Activated CD8-positive, alpha-beta T cell treated with anti-CD3 and anti-CD28 coated beads, Interleukin-2, amount 10 ng/mL, durations not matched to agents 7 days and 5 days (primary cell): ENCODE measurements at places on chromosomes 1 and 21. TPM values are rescaled to one million over a fixed set of nuclear protein-coding genes. Genes with fewer than 3 reads are reported as not detected.

- H3K36me3 ChIP-seq = no peaks in the 10 kb centered on the region
- H3K4me3 ChIP-seq = no peak overlapping the region
- no peak for DNase-seq
These were observed 183.3 kb downstream of the AK5 start for GRCh38 chr1:77465139-77465538.

- H3K4me3 ChIP-seq = no peak overlapping the region
- DNase-seq = no peak
- H3K36me3 ChIP-seq = no peaks in the 10 kb centered on the region
- no peak overlapping the region for H3K27ac ChIP-seq
- H3K4me1 ChIP-seq = peaks cover 5% of the 10 kb centered on the region
These were observed 164.4 kb downstream of the ZNF281 start for GRCh38 chr1:200245473-200245872.

- no peak overlapping the region for H3K27ac ChIP-seq
- H3K4me3 ChIP-seq = no peak overlapping the region
- H3K4me1 ChIP-seq = peaks cover 2% of the 10 kb centered on the region
- H3K36me3 ChIP-seq = peaks cover 55% of the 10 kb centered on the region
- H3K27me3 ChIP-seq = no peaks in the 10 kb centered on the region
- no peak for DNase-seq
These were observed 21.1 kb downstream of the TTC13 start for GRCh38 chr1:230957580-230957989.

DNA sequence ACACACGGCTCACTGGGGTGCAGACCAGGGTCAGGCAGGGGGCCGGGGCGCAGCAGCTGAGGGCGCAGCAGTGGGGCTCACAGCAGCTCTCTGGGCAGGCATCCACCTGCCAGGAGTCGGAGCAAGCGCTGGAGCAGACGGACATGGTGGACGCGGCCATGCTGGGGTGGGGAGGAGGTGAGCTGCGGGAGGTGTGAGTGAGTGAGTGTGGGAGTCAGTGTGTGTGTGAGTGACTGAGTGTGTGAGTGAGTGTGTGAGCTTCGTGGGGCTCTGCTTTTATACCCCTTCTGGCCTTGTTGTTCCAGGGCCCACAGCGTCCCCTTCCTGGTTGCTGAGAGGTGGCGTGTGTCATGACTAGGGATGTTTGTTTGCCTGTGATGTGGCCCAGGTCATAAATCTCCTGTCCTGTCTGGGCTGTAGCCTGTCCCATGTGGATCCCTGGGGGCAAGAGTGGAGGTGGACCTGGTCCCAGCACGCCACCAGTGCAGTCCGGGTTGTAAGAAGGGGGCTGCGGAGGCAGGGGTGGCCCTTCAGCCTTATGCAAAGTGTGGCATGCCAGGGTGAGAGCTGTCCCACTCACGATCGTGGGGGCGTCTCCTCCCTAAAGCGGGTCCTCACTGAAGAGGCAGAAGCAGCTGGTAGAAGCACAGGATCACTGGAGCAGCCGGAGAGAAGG lies at the start of gene KRTAP10-1:
KRTAP10-1 (minus strand) TSS at position 205 of the 676 bp plus-strand sequence; CDS start at position 160, 45 bp downstream.
- H3K36me3 ChIP-seq = no peaks in the 10 kb centered on the region
- H3K4me3 ChIP-seq = no peak within 1 kb of the TSS
- no peaks in the 10 kb centered on the region for H3K27me3 ChIP-seq
- no peak within 1 kb of the TSS for H3K27ac ChIP-seq
- DNase-seq = peak; percentile 12

- no peak for DNase-seq
- H3K27me3 ChIP-seq = no peaks in the 10 kb centered on the region
- no peak overlapping the region for H3K27ac ChIP-seq
These were observed 153.3 kb upstream of the VAMP3 start for GRCh38 chr1:7617826-7618225.

GRCh38 chr21:21612466-21612865 lies 614.3 kb downstream of the NCAM2 start:
- no peak overlapping the region for H3K27ac ChIP-seq
- no peaks in the 10 kb centered on the region for H3K4me1 ChIP-seq
- H3K36me3 ChIP-seq = no peaks in the 10 kb centered on the region
- no peak overlapping the region for H3K4me3 ChIP-seq
- H3K27me3 ChIP-seq = no peaks in the 10 kb centered on the region

DNA sequence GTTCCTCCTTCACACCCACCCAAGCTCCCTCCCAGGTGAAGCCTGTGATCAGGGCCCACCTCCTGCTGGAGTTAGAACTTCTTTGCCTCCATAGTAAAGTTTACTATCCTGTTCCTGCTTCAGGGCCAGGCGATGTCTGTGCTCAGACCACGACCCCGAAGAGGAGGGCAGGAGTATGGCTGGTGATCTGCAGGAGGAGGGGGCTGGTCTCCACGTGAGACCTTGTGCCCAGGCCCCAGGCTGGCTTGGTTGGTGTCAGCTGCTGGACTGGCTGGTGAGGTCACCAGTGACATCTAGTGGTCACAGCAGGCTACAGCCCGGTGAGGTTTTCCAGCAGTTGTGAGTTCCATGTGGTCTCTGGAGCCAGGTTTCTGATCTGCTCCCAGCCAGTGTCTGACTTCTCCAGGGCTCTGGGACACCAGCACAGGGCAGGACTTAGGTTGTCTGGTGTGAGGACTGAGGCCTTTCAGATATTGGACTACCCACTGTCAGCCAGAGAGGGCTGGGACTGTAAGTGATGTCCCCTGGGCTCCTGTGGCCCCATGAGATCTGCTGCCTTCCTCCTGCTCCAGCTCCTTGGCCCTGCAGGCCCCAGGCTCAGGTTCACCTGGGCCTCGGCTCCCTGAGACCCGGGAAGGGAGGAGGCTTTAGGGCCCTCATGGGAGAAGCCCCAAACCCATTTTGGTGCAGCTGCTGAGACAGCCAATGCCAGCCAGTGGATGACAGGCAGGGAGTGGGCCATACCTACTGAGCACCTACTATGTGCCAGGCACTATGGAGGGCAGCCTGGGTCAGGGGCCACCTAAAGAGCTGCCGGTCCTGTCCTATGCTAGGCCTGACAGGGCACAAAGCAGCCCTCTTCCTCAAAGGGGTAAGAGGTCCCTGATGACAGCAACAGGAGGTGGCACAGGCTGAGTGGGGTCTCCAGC lies 6.0 kb upstream of the UBL4B start:
- DNase-seq = peak; percentile 70
- H3K4me1 ChIP-seq = no peaks in the 10 kb centered on the region
- H3K27ac ChIP-seq = no peak overlapping the region
- no peaks in the 10 kb centered on the region for H3K36me3 ChIP-seq
- H3K4me3 ChIP-seq = no peak overlapping the region
- peaks cover 8% of the 10 kb centered on the region for H3K27me3 ChIP-seq

DNA sequence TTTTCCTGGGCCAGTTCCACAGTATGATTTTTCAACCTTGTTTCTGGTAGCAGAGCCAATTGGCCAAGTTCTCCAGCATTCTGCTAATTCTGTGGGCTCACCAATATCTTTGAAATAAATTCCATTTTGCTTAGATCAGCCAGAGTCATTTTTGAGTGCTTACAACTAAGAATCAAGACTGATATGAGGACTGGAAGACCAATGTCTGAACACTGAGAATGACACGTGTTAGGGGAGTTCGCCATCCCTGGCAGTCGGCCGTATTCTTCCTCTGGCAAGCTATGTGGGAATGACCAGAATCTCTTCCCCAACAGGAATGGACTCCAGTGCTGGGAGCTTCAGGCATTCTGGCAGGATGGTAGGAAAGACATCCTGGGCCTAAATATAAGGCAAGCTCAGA lies 4.9 kb upstream of the TENT5C start:
- peaks cover 12% of the 10 kb centered on the region for H3K4me1 ChIP-seq
- peaks cover 22% of the 10 kb centered on the region for H3K27me3 ChIP-seq
- DNase-seq = no peak
- H3K36me3 ChIP-seq = no peaks in the 10 kb centered on the region
- H3K4me3 ChIP-seq = no peak overlapping the region

DNA sequence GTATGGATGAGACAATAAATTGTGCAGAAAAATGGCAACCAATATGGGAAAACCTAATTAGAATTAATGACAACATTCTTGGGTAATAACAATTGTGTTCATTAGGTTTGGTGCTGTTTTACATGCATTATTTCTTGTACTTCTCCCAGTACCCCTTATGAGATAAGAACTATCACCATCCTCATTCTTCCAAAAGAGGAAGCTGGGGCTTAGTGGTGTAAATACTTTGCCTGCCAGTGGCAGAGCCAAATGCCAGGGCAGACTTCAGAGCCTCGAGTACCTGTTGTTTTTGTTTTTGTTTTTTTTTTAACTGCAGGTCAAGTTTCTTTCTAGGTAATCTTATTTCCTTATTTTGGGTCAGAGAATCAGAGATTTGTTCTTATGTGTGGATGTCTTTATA lies 206.4 kb downstream of the RHOU start:
- H3K36me3 ChIP-seq = no peaks in the 10 kb centered on the region
- H3K27me3 ChIP-seq = no peaks in the 10 kb centered on the region
- H3K27ac ChIP-seq = no peak overlapping the region
- DNase-seq = no peak
- H3K4me3 ChIP-seq = no peak overlapping the region

- H3K27ac ChIP-seq = no peak overlapping the region
- H3K27me3 ChIP-seq = peaks cover 6% of the 10 kb centered on the region
- DNase-seq = no peak
- H3K4me3 ChIP-seq = no peak overlapping the region
- H3K36me3 ChIP-seq = no peaks in the 10 kb centered on the region
- peaks cover 21% of the 10 kb centered on the region for H3K4me1 ChIP-seq
These were observed 43.0 kb downstream of the UBE2U start for GRCh38 chr1:64246294-64246917.

The KRTAP21-2 gene
- total RNA-seq = not detected

DNA sequence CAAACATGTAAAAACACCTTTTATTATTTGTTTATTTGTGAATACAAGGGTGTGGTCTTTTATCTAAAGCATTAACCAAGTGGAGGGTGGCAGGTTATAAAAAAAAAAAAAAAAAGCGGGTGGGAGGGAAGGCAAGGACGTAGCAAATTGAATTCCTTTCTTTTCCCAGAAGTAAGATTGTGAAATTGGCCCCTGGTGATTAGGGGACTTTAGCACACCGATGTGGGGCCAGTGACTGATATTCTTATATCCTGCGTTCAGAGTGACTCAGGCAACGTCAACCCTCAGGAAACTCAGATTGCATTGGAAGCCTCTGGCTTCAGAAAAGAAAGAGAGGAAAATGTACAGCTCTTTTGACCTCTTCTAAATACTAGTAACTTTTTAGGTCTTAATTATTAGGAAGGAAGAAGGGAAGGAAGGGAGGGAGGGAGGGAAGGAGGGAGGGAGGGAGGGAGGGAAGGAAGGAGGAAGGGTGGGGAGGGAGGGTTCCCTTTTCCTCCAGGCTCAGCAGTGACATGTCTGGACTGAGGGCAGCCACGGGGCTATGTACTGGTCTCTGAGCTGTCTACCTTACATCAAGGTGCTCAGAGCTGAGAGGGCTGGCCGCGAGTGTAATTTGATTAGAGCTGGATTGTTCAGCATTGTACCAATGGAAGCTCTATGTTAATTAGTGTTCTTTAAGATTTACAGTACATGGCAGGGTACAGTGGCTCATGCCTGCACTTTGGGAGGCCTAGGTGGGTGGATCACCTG lies 30.2 kb downstream of the EVA1C start:
- no peak overlapping the region for H3K27ac ChIP-seq
- no peaks in the 10 kb centered on the region for H3K4me1 ChIP-seq
- no peak for DNase-seq
- peaks cover 5% of the 10 kb centered on the region for H3K36me3 ChIP-seq

The FCGR3B gene
- not detected for total RNA-seq

GRCh38 chr1:163440090-163440489 lies 118.3 kb downstream of the NUF2 start:
- H3K36me3 ChIP-seq = no peaks in the 10 kb centered on the region
- H3K4me1 ChIP-seq = no peaks in the 10 kb centered on the region

The OR6N1 gene
- total RNA-seq = not detected

- H3K4me1 ChIP-seq = peaks cover 2% of the 10 kb centered on the region
- no peak for DNase-seq
- H3K4me3 ChIP-seq = no peak overlapping the region
- no peaks in the 10 kb centered on the region for H3K36me3 ChIP-seq
- no peak overlapping the region for H3K27ac ChIP-seq
- H3K27me3 ChIP-seq = no peaks in the 10 kb centered on the region
These were observed 287.5 kb downstream of the SMYD3 start for GRCh38 chr1:246219508-246220030.

GRCh38 chr1:110005971-110006370 lies 21.4 kb downstream of the AHCYL1 start:
- H3K4me1 ChIP-seq = peaks cover 17% of the 10 kb centered on the region
- H3K4me3 ChIP-seq = no peak overlapping the region
- H3K27ac ChIP-seq = no peak overlapping the region
- DNase-seq = no peak
- no peaks in the 10 kb centered on the region for H3K27me3 ChIP-seq

DNA sequence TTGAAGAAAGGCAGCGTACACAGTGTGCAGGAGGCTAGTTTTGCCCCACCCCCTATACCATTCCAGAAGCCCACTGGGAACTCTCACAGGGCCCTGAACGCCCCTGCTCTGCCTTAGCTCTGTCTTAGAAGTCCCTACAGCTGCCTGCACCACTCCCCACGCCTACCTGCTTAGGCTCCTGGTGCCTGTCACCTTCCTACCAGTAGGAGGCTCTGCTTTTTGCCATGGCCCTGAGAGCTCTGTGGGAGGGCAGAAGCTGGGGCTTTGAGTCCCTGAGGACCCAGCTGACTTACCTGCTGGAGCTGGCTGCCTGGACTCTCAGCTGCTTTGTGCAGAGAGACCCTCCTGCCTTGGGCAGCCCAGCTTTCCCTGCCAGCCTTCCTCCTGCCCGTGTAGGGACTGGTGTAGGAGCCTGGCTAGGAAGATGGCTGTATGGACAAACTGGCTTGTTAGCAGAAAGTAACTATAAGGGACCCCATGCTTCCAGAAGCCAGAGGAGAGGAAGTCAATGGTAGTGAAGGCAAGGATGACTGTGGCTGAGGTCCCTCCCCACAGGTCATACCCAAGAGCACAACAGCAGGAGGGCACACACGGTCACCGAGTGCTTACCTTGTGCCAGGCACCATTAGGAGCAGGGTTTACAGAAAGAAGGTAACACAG lies 9.8 kb upstream of the CELSR2 start:
- H3K27me3 ChIP-seq = peaks cover 12% of the 10 kb centered on the region
- peak; percentile 44 for DNase-seq
- no peak overlapping the region for H3K27ac ChIP-seq
- peaks cover 37% of the 10 kb centered on the region for H3K36me3 ChIP-seq
- peaks cover 15% of the 10 kb centered on the region for H3K4me1 ChIP-seq

GRCh38 chr1:96721053-96721415 lies 550 bp upstream of the PTBP2 start:
- H3K27ac ChIP-seq = peak overlapping the region; percentile 93
- H3K4me1 ChIP-seq = peaks cover 24% of the 10 kb centered on the region
- no peak for DNase-seq
- peaks cover 7% of the 10 kb centered on the region for H3K27me3 ChIP-seq

- H3K27me3 ChIP-seq = peaks cover 4% of the 10 kb centered on the region
- H3K36me3 ChIP-seq = peaks cover 19% of the 10 kb centered on the region
- H3K27ac ChIP-seq = peak overlapping the region; percentile 75
- H3K4me3 ChIP-seq = no peak overlapping the region
These were observed 5.9 kb upstream of the VCAM1 start for GRCh38 chr1:100713626-100714025.

GRCh38 chr1:159889202-159889601 lies 10.8 kb downstream of the CFAP45 start:
- H3K4me3 ChIP-seq = no peak overlapping the region
- no peak overlapping the region for H3K27ac ChIP-seq
- H3K36me3 ChIP-seq = no peaks in the 10 kb centered on the region
- no peak for DNase-seq
- H3K27me3 ChIP-seq = peaks cover 9% of the 10 kb centered on the region

The LMO4 gene
- total RNA-seq = 39.3 TPM

The AADACL4 gene
- total RNA-seq = not detected

- no peak overlapping the region for H3K27ac ChIP-seq
- H3K4me3 ChIP-seq = no peak overlapping the region
- peaks cover 5% of the 10 kb centered on the region for H3K27me3 ChIP-seq
- H3K36me3 ChIP-seq = no peaks in the 10 kb centered on the region
These were observed 21.1 kb downstream of the KCNN3 start for GRCh38 chr1:154848983-154849382.

The ATAD3C gene
- 1.0 TPM for total RNA-seq
